HTR-8/SVneo (cell line): ENCODE measurements at places on chromosomes 16 and 17.
A peak's percentile ranks its signal among the peaks of the same experiment; 100 is the strongest.

DNA sequence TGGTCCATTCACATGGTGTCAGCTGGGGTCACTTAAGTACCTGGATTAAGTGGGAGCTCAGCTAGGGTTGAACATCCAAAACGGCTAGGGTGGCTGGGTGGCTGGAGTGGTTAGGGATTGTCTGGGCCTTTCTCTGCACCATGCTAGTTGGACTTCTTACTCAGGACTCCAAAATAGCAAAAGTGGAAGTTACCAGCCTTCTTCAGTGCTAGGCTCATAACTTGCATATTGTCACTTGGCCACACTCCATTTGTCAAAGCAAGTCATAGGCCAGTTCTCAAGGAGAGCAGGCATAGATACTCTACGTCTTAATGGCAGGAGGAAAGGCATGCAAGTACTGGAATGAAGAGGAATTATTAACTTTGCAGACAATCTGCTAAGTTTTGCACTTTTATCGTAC lies 69.7 kb downstream of the ESRP2 start:
- no peak for DNase-seq

DNA sequence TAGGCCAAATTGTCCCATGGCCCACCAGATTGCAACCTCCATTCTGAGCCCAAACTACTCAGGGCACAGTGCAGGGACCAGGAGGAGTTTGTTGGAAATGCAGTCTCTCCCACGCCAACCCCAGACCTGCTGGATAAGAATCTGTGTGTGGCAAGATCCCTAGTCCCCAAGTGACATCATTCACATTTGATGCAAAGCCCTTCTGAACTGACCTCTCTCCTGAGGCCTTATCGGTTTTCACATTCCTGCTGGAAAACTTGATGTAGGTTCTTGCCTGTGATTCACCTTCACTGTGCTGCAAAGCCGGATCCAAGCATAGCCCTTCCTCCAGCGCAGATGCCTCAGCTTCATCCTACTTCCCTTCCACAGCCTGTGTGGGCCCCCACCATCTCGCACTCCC lies 6.6 kb upstream of the SHCBP1 start:
- no peak for DNase-seq

GRCh38 chr17:43175213-43176118 lies 4.5 kb downstream of the NBR1 start:
- no peak for DNase-seq

DNA sequence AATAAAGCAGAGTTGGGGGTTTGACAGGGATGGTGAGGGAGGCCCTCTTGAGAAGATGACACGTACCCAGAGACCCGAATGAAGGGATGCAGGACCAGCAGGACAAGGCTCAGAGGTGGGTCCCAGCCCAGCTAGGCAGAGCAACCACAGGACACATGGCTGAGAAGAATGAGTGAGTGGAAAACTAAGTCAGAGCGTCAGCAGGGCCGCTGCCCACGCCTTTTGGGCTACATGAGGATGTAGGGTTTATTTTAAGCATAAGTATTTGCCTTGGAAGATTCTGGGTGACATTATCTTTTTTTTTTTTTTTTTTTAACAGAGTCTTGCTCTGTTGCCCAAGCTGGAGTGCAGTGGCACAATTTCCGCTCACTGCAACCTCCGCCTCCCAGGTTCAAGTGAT lies 176.0 kb downstream of the TMEM132E start:
- DNase-seq: no peak

GRCh38 chr17:29349409-29349808 lies 40.8 kb upstream of the TAOK1 start:
- no peak for DNase-seq

DNA sequence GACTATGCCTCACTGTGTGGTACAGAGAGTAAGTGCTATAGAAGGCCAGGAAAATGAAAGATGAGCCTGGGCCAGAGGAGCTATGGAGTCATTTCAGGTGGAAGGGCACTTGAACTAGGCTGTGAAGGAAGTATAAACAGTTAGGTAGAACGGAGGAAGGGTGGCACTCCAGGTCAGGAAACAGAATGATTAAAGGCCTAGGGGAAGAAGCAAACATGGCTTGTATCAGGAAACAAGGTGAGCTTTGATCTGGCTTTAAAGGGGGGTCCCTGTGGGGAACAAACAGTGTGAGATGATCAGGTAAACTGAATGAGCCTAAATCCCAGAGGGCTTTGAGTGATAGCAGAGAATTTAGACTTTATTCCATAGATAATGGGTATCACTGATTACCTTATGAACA lies 16.9 kb downstream of the MAP3K3 start:
- DNase-seq: no peak

- DNase-seq: no peak
Observed at GRCh38 chr16:55282441-55282840, 41.6 kb upstream of the IRX6 start.

GRCh38 chr16:50354629-50355456 lies 13.9 kb downstream of the BRD7 start:
- DNase-seq: no peak

- DNase-seq: no peak
Observed at GRCh38 chr16:49085686-49086085, 196.0 kb downstream of the CBLN1 start.

DNA sequence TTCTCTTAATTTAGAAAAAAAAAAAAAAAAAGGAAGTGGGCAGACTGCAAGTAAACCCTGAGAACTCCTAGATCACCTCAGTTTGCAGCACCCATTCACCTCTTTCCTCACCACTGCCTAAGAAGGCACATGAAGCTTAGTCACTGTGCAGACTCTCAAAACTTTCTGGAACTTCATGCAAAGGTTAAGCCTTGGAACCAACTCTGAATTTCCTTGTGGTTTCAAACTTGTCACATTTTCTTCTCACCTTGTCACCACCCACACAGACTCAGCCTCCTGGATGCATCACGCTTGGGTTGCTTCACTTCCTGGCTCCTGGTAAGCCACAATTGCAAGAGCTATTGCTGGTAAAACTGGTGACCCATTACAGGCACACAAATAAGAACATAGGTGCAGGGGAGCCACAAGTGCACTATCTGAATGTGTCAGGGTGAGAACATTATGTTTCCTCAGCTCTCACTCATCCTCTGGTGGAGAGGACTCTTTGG lies 15.0 kb upstream of the CPD start:
- no peak for DNase-seq

DNA sequence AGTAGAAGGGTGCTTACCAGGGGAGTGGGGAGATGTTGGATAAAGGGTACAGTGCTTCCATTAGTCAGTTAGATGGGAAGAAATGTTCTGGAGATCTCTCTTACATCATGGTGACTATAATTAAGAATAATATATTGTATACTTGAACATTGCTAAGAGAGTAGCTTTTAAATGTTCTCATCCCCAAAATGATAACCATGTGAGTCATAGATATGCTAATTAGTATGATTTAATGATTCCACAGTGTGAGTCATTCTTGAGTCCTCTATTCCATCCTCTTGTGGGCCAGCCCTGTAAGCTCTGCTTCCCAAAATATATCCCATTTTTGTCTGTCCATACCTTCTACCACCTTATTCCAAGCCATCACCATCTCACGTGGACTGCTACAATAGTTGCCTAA lies 80.6 kb upstream of the CDH11 start:
- no peak for DNase-seq

GRCh38 chr16:52265446-52265861 lies 281.5 kb downstream of the TOX3 start:
- no peak for DNase-seq

DNA sequence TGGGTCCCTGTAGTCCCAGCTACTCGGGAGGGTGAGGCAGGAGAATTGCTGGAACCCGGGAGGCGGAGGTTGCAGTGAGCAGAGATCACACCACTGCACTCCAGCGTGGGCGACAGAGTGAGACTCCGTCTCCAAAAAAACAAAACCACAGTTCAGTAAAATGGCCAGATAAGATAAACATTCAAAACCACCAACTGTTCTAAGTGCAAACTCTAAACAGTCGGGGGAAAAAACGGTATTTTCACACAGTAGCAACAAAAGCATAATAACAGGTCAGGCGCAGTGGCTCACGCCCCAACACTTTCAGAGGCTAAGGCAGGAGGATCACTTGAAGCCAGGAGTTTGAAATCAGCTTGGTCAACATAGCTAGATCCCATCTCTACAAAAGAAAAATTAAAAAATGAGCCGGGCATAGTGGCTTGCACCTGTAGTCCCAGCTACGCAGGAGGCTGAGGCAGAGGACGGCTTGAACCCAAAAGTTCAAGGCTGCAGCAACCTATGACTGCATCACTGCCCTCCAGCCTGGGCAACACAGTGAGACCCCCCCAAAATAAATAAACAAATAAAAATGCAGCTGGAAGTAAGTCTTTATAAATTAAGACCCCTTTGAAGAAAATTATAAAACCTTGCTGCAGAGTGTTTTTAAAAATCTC lies 10.8 kb upstream of the HASPIN start:
- no peak for DNase-seq

GRCh38 chr16:6110346-6110745 lies 1012.8 kb upstream of the EEF2KMT start:
- no peak for DNase-seq

- no peak for DNase-seq
Observed at GRCh38 chr16:17194190-17194780, 276.5 kb downstream of the XYLT1 start.

- DNase-seq: no peak
Observed at GRCh38 chr16:19707569-19708295, 10.3 kb downstream of the KNOP1 start.

DNA sequence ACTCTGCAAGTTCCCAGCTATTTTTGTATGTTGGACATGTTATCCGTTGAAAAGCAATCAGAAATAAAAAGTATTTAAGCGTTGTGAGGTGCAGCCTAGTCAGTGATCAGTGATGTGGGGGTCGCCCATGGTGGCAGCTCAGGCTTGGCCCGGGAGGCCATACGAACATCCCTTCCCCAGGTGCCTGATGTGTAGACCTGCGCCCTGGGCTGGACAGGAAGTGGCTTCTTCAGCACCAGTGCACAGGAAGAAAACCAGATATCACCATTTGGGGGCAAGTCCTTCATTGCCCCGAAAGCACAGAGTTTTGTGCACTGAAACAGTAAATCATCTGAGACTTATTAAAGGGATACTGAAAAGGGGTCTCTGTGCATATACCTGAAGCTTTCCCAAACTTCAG lies 98.9 kb downstream of the SOCS1 start:
- no peak for DNase-seq

- DNase-seq: no peak
Observed at GRCh38 chr17:54505404-54505803, 395.2 kb upstream of the TOM1L1 start.

- no peak for DNase-seq
Observed at GRCh38 chr17:77329741-77330531, 189.2 kb downstream of the SEC14L1 start.

GRCh38 chr17:4932756-4933155 lies 679 bp downstream of the GP1BA start:
- DNase-seq: no peak

- DNase-seq: no peak
Observed at GRCh38 chr16:70694868-70695218, 9.0 kb upstream of the MTSS2 start.

GRCh38 chr17:60091908-60092331 lies 13.2 kb upstream of the HEATR6 start:
- DNase-seq: no peak

GRCh38 chr16:19842426-19843157 lies 42.1 kb downstream of the GPRC5B start:
- DNase-seq: no peak

DNA sequence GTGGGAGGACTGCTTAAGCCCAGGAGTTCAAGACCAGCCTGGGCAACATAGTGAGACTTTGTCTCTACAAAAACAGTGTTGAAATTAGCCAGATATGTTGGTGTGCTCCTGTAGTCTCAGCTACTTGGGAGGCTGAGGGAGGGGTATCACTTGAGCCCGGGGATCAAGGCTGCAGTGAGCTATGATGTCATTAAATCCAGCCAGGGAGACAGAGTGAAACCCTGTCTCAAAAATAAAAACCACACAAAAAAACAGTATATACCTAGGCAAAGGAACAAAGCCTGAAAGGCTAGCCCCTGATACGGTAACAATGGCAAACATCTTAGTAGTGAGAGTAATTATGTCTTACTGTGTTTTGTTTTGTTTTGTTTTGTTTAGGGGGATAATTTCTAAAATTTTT lies 38.0 kb downstream of the TOM1L2 start:
- no peak for DNase-seq

- peak; percentile 70 for DNase-seq
Observed at GRCh38 chr17:49987681-49988441, 7.2 kb downstream of the DLX3 start.

DNA sequence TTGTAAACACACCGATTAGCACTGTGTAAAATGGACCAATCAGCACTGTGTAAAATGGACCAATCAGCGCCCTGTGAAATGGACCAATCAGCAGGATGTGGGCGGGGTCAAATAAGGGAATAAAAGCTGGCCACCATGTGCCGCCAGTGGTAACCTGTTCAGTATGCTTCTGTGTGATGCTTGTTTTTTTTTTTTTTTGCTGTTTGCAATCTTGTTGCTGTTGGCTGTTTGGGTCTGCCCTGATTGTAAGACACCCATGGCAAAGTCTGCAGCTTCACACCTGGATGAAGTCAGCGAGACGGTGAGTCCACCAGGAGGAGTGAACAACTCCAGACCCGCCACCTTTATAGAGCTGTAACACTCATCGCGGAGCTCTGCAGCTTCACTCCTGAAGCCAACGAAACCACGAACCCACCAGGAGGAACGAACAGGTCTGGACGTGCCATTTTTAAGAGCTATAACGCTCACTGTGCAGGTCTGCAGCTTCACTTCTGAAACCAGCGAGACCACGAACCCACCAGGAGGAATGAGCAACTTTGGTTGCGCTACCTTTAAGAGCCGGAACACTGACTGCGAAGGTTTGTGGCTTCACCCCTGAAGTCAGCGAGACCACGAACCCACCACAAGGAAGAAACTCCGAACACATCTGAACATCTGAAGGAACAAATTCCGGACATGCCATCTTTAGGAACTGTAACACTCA lies 85.0 kb upstream of the MED9 start:
- no peak for DNase-seq

DNA sequence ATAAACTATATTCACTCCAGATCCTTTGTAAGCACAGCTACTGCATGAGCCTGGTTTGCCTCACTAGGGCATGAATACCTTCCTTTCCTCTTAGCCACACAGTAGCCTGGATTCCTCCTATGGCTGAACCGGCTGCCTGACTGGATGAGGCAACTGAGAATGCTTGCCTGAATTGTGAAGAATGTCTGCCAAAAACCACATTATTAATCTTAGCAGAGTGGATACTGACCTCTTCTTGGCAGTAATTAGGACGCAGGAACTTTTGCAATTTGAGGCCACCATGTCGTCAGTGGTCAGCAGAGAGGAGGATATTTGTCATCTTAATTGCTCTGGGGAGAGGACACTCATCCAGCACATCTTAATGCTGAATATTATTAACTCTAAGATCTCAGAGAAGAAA lies 651.8 kb upstream of the GOT2 start:
- peak; percentile 17 for DNase-seq
